Hindlimb muscle (tissue), 1 donor: ENCODE measurements at places on chromosomes 2 and 18. TPM values are rescaled to one million over a fixed set of nuclear protein-coding genes. Genes with fewer than 3 reads are reported as not detected.

Gene MYO7B
- 1.4 TPM for polyA plus RNA-seq

Gene HTR2B
- 0.35 TPM for polyA plus RNA-seq

Gene GTF2A1L
- polyA plus RNA-seq = not detected

Gene APLF
- polyA plus RNA-seq = 2.1 TPM

Gene WDR43
- polyA plus RNA-seq = 30.6 TPM

Gene NMUR1
- 0.37 TPM for polyA plus RNA-seq

Gene KIF5C
- 0.96 TPM for polyA plus RNA-seq

Gene MAP3K19
- polyA plus RNA-seq = not detected

Gene COL5A2
- 348 TPM for polyA plus RNA-seq

Gene QPCT
- 8.4 TPM for polyA plus RNA-seq

Gene MTX2
- polyA plus RNA-seq = 53.3 TPM

Gene DSG1
- 0.88 TPM for polyA plus RNA-seq

Gene GALM
- 15.0 TPM for polyA plus RNA-seq

Gene CHRNG
- polyA plus RNA-seq = 167 TPM

Gene GATA6
- polyA plus RNA-seq = 1.3 TPM

Gene TMEM127
- polyA plus RNA-seq = 31.1 TPM

Gene GKN2
- polyA plus RNA-seq = not detected

Gene NDC80
- polyA plus RNA-seq = 8.9 TPM

Gene PMAIP1
- polyA plus RNA-seq = 50.3 TPM

Gene DSC3
- polyA plus RNA-seq = 1.8 TPM

Gene GPR35
- polyA plus RNA-seq = 2.5 TPM

Gene EPB41L3
- 131 TPM for polyA plus RNA-seq

Gene DSC2
- polyA plus RNA-seq = 8.9 TPM

Gene HOXD13
- polyA plus RNA-seq = not detected

Gene C2orf81
- 2.7 TPM for polyA plus RNA-seq

Gene UGT1A4
- polyA plus RNA-seq = not detected

Gene PROC
- 0.93 TPM for polyA plus RNA-seq

Gene KCTD1
- polyA plus RNA-seq = 5.3 TPM

Gene ANKRD62
- polyA plus RNA-seq = not detected

Gene REG1B
- polyA plus RNA-seq = not detected

Gene MPV17
- polyA plus RNA-seq = 46.8 TPM
